Activated B cell treated with CpG ODN at 0.5 μM for 24 hours (primary cell): ENCODE measurements at places on chromosomes 13 and 19.
A peak's percentile ranks its signal among the peaks of the same experiment; 100 is the strongest.

- DNase-seq: no peak
These were observed 69.0 kb upstream of the DOCK9 start for GRCh38 chr13:99046851-99047250.

GRCh38 chr13:76720416-76720815, 165.8 kb downstream of the KCTD12 start:
- no peak for DNase-seq

- no peak for DNase-seq
These were observed 107.5 kb downstream of the CYSLTR2 start for GRCh38 chr13:48761256-48761655.

- peak; percentile 74 for DNase-seq
These were observed 5.5 kb upstream of the EMP3 start for GRCh38 chr19:48319647-48320541.

GRCh38 chr19:51441410-51442390, 16.6 kb downstream of the SIGLEC8 start:
- peak; percentile 48 for DNase-seq

- DNase-seq: no peak
These were observed 8.8 kb downstream of the SPPL2B start for GRCh38 chr19:2337329-2337707.
